Activated CD8-positive, alpha-beta memory T cell treated with anti-CD3 and anti-CD28 coated beads for 1 hour (primary cell): ENCODE measurements at places on chromosomes 1 and 21.

GRCh38 chr21:45162809-45163208 is 88.4 kb downstream of the ADARB1 start:
- DNase-seq = no peak

DNA sequence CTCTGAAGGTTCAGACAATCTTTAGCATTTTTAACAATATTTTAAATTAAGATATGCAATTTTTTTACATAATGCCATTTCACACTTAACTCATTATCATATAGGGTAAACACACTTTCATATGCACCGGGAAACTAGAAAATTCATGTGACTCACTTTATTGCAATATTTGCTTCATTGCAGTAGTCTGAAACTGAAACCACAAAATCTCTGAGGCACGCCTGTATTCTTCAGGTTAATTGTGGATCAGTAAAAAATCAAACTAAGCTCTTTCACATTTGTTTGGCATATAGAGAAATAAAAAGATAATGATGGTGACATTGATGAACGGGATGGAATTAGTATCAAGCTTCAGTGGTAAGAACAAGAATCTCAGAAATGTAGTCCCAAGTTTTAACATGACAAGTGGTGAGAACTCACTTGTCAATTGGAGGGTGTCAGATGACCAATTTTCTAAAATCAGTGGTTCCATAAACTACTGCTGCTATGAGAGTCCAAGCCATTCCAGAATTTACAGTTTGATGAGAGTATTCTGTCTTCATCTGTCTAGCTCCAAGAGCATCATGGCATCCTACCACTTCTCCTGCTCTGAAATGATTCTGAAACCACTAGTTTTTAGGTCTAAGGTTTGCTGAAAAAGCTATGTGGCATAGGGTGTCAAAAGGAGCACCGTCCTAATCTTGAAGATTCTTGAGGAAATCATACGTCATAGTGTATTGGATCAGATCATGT is 281.0 kb downstream of the PTPRC start:
- DNase-seq = no peak

GRCh38 chr21:23690316-23690715 is 1917.0 kb downstream of the MRPL39 start:
- no peak for DNase-seq

DNA sequence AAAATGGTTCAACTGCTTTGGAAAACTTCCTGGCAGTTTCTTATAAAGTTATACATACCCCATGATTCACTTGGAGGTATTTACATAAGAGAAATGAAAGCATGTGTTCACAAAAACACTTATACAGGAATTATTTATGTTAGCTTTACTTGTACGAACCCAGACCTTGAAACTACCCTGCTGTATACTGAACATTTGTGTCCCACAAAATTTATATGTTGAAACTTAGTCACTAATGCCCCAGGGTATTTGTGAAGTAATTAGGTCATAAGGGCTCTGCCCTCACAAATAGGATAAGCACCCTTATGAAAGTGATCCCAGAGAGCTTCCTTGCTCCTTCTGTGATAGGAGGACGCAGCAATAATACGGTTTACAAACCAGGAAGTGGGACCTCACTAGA is 42.7 kb upstream of the B3GALT2 start:
- DNase-seq = no peak

DNA sequence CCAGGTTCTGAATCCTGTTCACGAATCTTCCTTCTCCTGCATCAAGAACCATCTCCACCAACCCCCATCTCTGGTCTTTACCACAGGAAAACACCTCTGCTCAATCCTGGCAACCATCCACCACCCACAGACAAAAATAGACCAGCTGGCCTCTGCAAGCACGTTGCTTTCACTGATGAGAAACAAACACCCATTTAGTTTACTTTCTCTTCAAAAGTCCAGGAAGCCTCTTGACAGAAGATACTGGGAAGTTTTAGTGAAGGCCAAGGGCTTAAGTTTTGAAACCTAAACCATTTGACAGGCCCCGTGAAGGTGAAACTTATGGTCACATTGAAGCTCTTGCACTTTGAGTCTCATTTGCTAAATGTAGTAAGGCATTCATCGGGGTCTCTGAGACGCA is 122.6 kb upstream of the PPP2R5A start:
- no peak for DNase-seq

- DNase-seq = no peak
Observed at GRCh38 chr1:88983791-88984559, 8.5 kb downstream of the KYAT3 start.

DNA sequence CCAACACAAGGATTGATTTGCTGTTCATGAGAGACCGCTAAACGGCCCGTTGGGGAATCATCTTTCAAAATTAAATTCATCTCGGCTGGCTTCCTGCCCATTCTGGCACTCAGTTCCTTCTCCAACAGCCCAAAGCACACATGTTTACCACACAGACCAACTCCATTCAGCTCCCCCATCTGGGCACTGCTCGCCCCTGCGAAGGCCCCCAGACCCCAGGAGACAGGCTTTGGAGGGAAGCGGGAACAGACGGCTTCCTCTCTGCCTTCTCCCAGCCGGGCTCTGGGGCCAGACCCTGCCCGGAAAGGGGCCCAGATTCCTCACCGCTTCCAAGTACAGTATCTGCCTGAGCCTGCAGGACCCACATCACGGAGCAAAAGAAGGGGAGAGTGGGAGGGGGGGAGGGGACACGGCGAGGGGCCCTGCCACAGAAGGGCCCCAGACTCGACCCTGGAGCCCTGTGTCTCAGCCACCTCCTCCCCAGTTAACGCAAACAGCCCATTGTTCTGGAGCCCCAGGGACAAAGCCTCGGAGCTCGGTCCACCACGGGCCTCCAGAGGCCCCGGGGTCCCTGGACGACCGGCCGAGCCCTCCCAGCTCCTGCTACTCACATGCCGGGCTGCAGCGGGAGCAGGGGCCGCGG is 660 bp downstream of the MEGF6 start:
- no peak for DNase-seq

GRCh38 chr1:53732912-53733317 is 6.0 kb downstream of the GLIS1 start:
- DNase-seq = no peak

GRCh38 chr1:2534687-2535441 is 4.8 kb upstream of the HES5 start:
- no peak for DNase-seq

DNA sequence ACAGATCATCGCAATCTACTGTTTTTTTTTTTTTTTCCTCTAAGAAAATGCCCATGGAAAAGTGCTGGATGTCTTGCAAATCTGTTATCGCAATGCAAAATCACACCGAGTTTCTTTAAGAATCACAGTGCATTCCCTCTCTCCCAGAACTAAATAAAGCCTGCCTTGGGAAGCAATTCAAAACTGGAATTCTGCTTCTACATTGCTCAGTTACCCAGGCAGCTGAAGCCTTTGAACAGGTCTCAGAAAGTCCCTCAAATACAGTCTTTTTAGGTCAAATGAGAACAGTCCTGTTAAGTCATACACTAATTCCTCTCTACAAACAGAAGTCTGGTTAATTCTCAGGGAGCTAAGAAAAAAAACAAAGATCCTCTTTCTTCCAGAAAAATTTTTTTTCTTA is 46.3 kb downstream of the SLC30A10 start:
- no peak for DNase-seq

DNA sequence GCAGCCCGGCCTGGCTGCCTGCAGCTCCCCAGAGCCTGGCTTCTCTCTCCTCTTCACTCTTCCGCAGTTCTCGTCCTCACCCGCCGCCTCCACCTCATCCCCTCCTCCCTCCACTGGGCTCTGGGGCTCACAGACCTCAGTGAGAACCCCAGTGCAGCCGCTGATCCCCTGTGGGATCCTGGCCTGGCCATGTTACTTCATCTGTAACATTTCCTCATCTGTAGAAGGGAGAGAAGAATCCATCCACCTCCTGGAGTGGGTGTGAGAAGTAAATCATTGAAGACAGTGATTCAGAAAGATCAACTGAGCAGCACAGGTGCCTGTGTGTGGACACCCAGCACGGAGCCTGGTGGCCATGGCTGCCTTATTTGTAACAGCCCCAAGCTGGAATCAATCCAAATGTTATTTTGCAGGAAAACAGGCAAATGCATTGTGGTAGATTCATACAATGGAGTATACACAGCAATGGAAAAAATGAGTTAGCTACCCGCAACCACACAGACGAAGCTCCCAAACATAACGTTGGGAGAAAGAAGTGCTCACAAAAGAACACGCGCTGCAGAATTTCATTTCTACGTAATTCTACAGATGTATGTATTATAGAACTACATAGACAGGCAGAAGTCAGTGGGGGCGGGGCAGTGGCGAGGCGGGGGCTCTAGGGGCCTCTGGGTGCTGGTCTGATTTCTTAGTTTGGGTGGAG is 8.7 kb downstream of the LAPTM5 start:
- DNase-seq = no peak
